Stimulated activated CD4-positive, alpha-beta T cell treated with anti-CD3 and anti-CD28 coated beads, Interleukin-15, amount 100 ng/mL, for 1 hour (primary cell): ENCODE measurements at places on chromosomes 13 and 19.

- no peak for DNase-seq
Measured at GRCh38 chr13:94351292-94351990, 128.0 kb downstream of the DCT start.

- no peak for DNase-seq
Measured at GRCh38 chr19:8045872-8046568, 6.5 kb upstream of the CCL25 start.

- DNase-seq, result no peak
Measured at GRCh38 chr19:15180451-15181390, 20.1 kb downstream of the NOTCH3 start.

- no peak for DNase-seq
Measured at GRCh38 chr13:99587893-99588606, 86.8 kb downstream of the TM9SF2 start.

- no peak for DNase-seq
Measured at GRCh38 chr19:38718747-38719543, 25.3 kb downstream of the CAPN12 start.

DNA sequence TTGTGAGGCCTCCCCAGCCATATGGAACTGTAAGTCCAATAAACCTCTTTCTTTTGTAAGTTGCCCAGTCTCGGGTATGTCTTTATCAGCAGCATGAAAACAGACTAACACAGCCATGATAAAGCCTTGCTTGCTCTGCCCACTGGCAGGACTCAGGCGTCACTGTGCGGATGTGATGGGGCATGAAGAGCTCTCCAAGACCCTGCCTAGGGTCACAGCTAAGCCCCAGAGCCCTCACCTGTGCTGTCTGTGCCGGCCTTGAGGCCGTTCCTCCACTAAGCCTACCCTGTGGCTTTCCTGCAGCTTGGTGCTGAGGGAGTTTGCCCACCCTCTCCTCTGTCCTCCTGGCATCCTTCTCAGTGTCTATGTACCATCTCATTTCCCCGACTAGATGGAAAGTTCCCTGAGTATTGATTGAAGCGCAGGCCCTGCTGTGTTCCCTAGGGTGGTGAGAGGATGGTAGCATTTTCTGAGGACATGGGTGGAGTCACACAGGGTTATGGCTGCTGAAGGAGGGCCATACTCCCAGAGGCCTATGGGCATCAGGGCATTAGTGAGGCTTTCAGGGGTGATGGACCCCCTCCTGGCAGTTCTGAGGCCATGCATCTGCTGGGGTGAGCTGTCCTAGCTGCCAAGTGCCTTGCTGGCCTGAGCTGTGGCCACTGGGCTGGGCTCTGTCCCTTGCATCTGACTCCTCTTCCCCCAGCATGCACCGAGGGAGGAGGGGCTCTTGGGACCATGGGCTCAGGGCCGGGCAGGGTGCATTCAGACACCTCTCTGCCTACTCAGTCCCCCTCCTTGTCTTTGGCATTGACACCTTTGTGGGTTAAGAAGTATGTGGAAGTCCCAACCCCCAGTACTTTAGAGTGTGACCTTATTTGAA, 75.3 kb downstream of the TEX29 start:
- DNase-seq, result no peak

DNA sequence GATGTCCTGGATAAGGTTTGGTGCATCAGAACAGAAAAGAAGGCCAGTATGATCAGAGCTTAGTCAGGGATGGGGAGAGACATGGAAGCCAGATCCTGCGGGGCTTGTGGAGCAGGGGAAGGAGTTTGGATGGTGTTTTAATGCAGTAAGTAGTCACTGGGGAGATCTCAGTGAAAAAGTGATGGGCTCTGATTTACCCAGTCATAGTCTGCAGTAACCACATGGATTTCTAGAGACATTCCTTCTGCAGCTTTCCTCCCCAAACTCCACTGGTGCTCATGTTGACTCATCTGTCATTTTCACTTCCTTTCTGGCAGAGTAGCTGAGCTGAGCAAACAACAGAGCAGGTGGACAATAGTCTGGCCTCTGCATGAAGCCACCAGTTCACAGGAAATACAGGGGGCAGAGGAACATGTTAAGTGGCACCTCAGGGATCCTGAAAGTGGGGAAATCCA, 144.1 kb downstream of the DPF1 start:
- no peak for DNase-seq

- DNase-seq, result no peak
Measured at GRCh38 chr19:1251330-1252220, 3.2 kb downstream of the MIDN start.

GRCh38 chr19:48933382-48933932, at the start of gene DHDH:
DHDH (plus strand) TSS chr19:48933699; CDS start chr19:48933722, 23 bp downstream.
- peak; percentile 78 for DNase-seq

DNA sequence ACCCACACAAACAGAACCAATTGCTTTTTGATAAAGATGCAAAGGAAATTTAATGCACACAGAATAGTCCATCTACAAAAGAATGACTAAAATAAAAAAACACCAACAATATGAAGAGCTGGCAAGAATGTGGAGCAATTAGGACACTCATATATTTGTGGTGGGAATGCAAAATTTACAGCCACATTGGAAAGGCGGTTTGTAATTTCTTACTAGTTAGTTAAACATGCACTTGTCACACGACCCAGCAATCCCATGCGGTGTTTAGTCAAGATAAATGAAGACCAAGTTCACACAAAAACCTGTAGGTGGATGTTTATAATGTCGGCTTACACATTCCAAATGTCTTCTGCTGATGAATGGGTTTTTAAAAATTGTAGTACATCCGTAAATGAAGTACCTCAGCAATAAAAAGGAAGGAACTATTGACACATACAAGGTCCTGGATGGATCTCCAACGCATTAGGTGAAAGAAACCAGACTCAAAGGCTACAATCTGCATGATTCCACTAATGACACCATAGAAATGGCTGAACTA, 5.2 kb downstream of the GRTP1 start:
- DNase-seq, result no peak

DNA sequence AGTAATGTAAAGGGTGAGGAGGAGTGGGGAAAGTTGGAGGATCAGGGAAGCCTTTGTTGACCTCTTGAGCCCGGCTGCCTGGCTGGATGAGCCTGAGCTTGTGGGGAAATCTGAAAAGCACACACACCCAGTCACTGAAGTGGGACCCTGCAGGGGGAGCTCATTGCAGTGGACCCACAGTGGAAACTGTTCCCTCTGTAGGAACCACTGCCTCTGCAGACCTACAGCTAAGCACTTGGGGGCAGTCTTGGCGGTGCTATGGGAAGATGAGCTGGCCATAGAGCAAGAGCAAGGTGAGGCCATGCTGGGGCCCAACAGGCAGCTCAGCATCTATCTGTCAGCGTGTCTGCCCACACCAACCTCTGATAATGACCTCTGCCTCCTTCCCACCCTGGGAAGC, 294.8 kb downstream of the TSHZ3 start:
- no peak for DNase-seq

- DNase-seq, result no peak
Measured at GRCh38 chr13:24196593-24197197, 36.2 kb downstream of the SPATA13 start.

- peak; percentile 26 for DNase-seq
Measured at GRCh38 chr19:3142292-3142670, 6.4 kb downstream of the GNA15 start.

DNA sequence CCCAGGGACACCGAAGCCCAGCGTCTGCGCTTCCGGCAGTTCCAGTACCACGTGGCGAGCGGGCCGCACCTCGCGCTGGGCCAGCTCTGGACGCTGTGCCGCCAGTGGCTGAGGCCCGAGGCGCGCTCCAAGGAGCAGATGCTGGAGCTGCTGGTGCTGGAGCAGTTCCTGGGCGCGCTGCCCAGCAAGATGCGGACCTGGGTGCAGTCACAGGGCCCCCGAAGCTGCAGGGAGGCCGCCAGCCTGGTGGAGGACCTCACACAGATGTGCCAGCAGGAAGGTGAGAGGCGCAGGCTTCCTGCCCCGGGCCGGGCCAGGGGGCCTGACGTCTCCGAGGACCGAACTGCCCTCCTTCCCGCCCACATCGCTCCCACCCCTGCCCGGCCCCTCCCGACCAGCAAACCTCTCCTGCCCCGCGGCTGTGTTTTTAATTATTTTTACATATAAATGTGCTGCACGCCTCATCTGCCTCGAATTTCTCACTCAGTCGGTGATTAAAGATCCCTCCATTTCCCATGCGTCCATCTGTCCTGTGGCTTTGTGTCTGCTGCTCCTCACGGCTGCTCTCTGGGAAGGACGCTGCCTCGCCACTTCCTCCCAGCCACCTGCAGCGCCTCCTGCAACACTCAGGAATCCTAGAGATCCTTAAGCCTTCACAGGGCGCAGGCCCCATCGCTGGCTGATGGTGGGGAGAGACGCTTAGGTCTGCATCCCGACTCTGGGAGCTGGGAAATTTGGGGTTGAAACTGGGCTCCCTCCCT, 4.3 kb downstream of the ZSCAN1 start:
- DNase-seq, result no peak

GRCh38 chr13:76292726-76293125, 593.5 kb downstream of the KCTD12 start:
- DNase-seq, result no peak

DNA sequence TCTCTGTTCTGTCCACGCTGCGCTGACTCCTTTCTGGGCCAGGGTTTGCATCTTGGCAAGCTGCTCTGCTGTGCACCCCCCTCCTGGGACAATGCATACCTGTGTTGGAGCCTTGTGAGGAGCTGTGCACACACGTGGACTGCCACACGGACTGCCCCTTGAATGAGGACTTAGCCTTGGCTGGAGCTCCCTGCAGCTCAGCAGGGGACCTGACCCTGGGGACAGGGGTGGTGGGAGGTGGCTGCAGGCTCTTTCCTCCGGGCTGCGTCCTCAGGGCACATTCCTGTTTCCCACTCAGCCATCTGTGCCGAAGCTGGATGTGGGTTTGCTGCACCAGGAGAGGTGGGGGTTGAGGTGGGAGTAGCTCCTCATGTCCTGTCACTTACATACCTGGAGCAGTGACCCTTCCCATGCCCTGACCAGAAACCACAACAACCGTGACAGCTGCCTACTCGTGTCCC, 8.2 kb downstream of the RAB11B start:
- no peak for DNase-seq

DNA sequence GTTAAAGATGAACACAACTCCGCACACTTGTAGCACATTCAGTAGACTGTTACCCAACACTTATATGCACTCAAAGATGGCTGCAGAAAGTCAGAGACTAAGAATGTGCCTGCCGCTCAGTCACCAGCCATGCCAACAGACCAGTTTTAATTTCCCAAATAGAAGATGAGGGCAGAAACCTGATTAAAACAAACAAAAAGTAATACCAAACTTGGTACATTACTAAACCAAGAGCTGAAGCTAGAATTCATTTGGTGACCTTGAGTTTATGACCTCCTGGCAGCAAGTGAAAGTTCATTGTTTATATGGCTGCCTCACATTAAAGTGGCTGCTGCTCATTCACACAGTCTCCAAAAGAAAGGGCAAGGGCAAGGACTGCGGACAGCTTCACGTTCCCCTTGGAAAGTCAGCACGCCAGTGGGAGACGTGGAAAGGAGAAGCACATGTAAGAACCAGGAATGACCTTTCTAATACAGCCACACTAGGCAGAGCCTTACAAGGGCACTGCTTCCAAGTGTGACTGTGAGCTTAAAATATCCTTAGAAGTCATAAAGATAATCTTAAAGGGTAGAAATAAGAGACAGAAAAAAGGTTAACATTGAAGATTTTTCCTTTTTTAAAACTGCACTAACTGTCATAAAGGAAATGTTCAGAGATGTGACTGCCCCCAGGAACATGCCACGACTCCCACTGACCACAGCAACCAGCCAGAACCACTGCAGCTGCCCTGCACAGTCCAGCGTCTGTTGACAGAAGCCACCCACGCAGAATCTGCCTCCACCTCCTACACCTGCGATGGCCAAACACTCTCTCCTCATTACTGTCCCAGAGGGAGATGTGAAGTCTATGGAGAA, 73.5 kb downstream of the STK24 start:
- no peak for DNase-seq

DNA sequence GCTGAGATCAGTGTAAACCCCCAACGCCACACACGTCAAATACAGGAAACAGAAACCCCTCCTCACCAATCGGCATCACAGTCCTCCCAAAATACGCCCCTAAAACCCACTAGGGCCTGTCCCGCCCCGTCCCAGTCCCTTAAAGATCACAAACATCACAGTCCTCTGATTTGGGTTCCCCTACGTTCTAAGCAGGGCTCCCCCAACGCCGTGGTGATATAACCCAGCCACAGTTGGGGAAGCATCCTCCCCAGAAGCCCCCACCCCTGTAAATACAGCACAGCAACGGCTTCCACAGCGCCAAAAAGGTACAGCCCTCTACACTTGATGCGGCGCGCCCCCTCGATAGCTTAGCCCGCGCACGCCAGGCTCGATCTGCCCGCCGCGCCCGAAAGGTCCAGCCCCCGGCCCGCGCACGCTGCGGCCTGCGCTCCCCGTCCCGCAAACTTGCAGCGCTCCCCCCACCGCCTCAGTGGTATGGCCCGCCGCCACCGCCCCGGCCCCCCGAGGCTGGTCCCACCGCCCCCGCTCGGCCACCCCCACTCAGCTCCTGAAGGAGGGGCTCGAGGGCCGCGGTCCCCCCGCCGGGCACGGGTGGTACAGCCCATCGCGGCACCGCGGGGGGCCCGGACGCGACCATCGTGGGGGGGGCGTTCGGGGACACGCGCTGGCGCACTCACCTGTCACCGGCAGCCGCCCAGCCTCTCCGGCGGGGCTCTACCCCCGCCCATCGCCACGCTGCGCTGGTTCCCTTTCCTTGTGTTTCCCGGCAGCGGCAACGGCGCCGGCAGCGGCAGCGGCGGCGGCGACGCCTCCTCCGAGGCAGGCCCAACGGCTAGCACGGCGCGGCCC, at the start of gene AKT2:
TSS of gene AKT2 (minus strand) at position 845 of the 852 bp plus-strand sequence. CDS start 20,078 bp downstream, outside the sequence.
- DNase-seq, result peak; percentile 63

- no peak for DNase-seq
Measured at GRCh38 chr13:101416181-101417042, at the start of gene NALCN. NALCN (minus strand) TSS chr13:101416508; CDS start chr13:101399126, 17,382 bp downstream.

DNA sequence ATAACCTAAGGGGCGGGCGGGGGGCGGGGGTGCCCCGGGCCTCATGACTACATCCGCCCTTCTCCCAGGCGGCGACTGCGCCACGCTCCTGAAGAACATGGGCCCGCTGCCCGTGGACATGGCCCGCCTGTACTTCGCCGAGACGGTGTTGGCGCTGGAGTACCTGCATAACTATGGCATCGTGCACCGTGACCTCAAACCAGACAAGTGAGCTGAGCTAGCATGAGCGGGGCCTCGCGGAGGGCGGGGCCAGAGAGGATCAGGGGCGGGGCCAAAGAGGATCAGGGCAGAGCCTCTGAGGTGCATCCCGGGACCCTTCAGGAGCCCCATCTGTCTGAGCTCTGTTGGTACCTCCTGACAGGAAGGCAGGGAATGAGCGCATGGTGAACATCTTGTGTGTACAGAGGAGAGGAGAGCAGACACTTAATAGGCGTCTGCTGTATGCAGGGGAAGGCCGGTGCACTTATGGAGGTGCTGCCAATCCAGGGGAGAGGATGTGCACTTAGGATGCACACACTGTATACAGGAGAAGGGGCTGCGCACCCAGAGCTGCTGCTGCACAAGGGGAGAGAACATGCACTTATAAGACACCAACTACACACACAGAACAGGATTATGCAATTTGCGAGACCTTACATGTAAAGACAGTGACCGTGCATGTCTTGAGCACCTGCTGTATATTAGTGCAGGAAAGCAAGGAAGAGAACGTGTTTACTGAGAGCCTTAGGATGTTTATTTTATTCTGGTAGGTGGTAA, 20.9 kb upstream of the PIK3R2 start:
- DNase-seq, result no peak

- DNase-seq, result no peak
Measured at GRCh38 chr13:79549355-79550106, 68.6 kb downstream of the NDFIP2 start.
